ENCODE measurements at places on chromosomes 3 and 15.
A peak's percentile ranks its signal among the peaks of the same experiment; 100 is the strongest.

GRCh38 chr3:113258361-113258760 is 47.0 kb downstream of the BOC start:
- no peak for DNase-seq

GRCh38 chr3:31768479-31769125 is 212.5 kb downstream of the OSBPL10 start:
- DNase-seq, result peak; percentile 84

DNA sequence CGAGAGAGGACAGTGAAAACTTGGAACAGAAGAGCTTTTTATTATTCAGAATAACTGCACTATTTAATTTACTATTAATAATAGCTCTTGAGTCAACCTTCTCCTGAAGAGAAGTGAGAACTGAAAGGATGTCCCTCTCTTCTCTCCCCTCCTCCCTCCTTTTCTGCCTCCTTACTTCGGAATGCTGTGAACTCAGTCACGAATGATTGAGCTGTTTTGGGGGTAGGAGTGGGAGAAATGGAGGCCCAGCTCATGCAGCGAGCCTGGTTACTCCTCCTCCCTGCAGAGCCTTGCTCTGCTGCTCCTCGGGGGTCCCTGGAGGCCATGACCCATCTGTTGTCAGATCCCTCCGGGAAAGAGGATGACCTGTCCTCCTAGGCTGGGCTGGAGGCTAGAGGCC is 20.3 kb upstream of the INSYN1 start:
- DNase-seq, result no peak

DNA sequence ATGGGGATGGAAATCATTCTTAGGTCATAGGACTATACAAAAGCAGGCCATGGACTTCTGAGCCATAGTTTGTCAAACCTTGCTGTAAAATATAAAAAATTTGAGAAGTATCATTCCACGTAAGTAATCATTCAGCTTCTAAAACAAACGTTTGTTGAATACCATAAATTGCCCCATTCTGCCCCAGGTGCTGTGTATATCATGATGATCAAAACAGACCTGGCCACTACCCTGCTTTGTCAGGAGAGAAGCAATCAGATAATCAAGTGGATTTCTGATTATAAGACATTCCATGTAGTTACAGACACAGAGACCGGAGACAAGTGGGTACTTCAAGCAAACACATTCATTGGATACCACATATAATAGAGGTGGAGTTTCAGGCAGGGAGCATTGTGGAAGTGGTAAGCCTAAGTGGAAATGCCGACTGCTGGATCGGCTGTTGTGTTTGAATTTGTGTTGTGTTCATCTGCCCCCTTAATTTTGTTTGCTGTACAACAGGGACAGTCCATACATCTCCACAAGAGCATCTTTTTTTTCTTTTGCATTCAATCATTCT is 61.7 kb downstream of the TGFBR2 start:
- DNase-seq, result no peak

GRCh38 chr3:186137051-186137685 is 28.3 kb upstream of the ETV5 start:
- DNase-seq, result no peak

DNA sequence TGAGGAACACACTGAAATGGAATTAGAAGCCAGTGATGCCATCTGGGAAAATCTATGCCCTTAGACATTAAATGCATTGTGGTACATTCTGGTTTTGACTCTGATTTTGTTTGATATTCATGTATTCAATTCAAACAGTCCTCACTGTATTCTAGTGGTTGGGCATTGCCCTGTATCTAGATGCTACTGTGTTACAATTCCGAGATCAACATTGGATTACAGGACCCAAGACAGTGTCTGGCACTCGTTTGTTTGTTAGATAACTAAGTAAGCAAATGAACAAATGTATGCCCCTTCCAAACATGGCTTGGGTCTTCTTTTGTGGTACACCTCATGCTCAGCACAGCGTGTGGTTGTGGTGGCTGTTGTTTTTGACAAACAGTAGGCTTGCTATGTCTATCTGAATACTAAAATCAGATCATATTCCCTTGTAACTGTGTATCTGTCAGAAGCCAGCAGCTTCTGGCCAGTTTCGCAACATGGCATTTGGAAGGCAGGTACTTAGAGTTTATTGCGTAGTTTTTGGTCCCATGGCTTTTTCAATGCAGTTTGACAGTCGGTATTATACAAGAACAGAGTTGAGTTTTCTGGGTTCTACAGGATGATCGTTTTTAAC is 5.7 kb downstream of the FILIP1L start:
- no peak for DNase-seq

GRCh38 chr15:26971271-26972018 is 464 bp downstream of the GABRG3 start:
- no peak for DNase-seq

GRCh38 chr3:94225148-94225865 is 162.4 kb downstream of the NSUN3 start:
- DNase-seq, result no peak

GRCh38 chr3:148240351-148240750 is 457.4 kb upstream of the AGTR1 start:
- DNase-seq, result no peak

- DNase-seq, result no peak
Measured at GRCh38 chr3:156826896-156827882, 1.0 kb downstream of the LEKR1 start.

GRCh38 chr3:134677196-134677986 is 26.6 kb upstream of the KY start:
- peak; percentile 13 for DNase-seq

DNA sequence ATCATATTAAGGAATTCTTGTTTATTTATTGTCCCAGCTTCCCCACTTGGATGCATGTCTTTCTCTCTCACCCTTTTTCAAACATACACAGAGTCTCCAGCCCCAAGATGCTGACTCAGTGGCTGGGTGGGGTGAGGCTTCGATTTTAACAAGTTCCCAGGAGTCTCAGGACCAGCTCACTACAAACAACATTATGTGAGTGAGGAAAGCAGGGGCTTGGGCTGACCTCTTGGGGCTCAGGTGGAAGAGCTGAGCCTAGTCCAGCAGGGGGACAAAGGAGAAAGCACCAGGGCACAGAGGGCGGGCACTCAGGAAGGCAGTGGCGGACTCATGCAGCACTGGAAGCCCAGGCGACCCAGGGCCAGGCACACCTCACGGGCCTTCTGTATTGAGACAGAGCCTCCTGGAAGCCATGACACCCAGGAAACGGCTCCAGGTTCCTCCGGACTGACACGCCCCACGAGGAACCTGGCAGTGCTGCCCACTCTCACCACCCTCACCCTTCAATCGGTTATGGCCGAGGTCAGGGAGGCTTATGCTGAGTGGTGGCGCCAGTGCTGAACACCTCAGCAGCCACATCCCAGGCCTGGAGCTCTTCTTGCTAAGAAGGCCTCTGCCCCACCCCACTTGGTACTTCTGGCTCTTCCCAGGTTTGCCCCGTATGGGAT is 97.4 kb downstream of the LRIG1 start:
- no peak for DNase-seq

- DNase-seq, result no peak
Measured at GRCh38 chr15:93268066-93268465, 179.1 kb upstream of the RGMA start.

GRCh38 chr15:80701676-80702311 is 6.7 kb downstream of the ABHD17C start:
- no peak for DNase-seq

- no peak for DNase-seq
Measured at GRCh38 chr3:124701687-124702086, 28.6 kb upstream of the UMPS start.

DNA sequence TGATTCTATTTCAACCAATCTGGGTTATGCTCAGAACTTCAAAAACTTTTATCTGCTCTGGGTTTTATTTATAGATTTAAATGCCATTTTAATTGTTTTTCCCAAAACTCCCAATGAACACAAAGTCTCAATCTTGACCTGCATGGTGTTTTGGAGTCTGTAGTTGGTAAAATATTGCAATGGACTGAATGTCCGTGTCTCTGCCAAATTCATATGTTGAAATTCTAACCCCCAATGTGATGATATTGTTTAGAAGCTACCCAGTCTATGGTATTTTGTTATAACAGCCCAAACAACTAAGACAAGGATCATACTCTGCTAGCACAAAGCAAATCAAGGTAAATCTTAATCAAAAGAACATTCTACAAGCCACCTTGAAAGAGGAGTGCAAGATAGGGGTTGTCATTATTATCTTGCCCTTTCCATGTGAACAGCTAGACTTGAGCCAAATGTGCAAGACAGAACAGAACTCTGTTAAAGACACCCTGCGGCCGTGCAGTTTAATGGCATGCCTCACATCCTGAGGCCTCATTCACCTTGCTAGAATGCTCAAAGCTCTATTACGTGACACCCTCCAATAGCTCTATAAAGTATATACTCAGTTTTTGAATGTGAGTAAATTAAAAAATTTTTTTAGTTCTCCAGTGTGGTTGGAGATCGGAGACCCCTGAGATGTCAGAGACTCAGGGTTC is 7.5 kb downstream of the EOGT start:
- DNase-seq, result no peak

DNA sequence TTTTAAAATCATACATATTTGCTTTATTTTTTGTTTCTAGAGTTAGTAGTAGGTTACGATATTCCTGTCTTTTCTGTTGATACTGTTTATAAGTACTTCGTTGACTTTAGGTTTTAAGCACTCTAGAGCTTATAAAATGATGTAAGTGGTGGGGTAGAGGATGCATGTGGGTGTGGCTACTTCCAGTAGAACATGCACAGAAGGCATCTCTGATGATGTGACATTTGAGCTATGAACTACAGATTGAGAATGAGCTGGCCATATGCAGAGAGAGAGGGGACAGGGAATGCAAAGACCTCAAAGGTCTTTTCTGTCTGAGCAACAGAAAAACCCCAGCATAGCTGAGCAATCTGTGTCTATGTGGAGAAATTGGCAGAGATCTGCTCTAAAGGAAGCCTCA is 233.9 kb upstream of the STAC start:
- no peak for DNase-seq

- DNase-seq, result no peak
Measured at GRCh38 chr15:99042892-99043291, 35.3 kb upstream of the PGPEP1L start.

DNA sequence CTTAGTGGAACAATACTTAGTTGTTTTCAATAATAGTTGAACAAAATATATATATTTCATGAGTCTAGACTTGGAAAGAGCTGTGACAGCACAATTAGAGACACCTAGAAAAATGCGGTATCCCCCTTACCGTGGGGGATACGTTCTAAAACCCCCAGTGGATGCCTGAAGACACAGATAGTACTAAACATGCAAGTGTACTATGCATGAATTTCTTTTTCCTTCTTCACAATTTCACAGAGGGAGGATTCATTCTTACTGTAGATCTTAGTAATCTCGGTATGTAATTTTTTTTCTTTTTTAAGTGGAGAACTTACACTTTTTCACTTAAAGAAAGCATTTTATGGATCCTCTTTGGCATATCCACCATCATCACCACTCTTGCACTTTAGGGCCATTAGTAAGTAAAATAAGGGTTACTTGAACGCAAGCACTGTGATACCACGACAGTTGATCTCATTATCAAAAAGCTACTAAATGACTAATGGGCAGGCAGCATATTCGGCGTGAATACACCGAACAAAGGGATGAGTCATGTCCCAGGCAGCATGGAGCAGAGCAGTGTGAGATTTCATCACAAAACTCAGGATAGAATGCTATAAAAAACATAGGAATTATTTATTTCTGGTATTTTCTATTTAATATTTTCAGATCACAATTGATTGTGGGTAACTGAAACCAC is 72.3 kb upstream of the ZNF280D start:
- DNase-seq, result peak; percentile 47

DNA sequence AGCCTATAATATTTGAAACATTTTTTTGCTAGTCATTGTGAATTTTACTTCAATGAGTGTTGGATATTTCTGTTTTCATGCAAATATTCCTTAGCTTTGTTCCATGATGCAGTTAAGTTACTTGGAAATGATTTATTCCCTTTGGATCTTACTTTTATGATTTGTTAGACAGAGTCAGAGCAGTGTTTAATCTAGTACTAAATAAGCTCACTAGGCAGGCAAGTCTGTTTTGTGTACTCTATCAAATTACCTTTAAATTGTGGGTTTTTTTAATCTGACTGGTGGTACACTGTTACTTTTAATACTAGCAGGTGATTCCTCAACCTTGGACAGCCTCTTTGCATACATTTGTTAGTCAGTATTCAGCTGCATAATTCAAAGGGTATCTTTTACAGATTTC is 173.3 kb upstream of the MBNL1 start:
- no peak for DNase-seq

DNA sequence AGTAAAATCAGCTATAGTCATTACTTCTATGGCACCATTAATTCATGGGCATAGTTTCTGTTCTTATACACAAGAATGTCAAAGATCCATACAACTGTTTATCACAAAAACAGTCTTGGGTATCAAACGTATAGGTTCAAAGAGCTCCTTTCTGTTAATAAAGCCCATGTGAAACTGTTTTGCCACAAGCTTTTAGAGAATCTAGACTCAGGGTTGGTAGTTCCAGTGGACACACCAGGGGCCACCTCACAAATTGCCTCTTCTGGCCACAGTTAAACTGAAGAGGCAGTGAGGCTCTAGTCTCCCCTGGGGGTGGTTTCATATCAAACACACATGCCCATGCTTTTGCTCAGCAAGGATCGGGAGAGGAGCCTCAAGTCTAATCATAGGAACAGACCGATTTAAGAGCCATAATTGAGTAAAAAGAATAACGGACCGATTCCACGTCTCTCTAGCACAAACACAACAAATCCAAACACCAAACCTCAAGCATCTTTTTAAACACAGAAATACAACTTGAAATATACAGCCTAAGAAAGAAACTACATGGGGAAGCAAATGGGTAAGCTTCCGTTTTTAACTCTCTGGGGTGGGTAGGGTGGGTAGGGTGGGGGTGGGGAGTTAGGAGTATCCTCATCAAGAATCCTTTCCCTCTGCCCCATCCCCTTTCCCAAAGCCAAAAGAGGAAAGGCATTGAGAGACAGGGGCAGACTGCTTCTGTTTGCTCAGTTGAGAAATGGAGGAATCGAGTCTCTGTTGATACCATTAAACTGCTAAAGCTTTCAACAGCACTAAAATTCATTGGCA is 443.3 kb downstream of the MAGI1 start:
- DNase-seq, result no peak

DNA sequence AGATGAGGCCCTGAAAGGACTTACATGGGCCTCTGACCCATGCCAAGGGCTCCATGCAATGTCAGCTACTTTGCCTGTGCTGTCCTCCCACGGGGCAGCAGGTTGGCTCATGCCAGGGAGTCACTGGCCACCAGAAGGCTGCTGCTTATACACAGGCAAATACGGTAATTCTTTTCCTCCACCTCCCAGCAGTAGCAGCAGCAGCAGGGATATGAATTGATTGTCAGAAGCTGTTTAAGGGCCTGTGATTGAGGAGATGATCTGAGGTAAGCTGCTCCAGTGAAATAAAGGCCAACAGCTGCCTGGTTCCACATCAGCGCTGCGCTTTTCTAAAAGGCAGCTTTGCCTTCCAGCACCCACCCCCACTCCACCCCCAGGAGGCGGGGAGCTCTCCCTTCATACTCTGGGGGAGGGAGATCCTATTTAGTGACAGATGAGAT is 250.5 kb downstream of the SHQ1 start:
- DNase-seq, result no peak

- no peak for DNase-seq
Measured at GRCh38 chr3:177754508-177754921, 557.2 kb upstream of the TBL1XR1 start.

Data from activated naive CD4-positive, alpha-beta T cell treated with anti-CD3 and anti-CD28 coated beads for 36 hours (primary cell).